ENCODE measurements at places on chromosomes 1 and 21.

DNA sequence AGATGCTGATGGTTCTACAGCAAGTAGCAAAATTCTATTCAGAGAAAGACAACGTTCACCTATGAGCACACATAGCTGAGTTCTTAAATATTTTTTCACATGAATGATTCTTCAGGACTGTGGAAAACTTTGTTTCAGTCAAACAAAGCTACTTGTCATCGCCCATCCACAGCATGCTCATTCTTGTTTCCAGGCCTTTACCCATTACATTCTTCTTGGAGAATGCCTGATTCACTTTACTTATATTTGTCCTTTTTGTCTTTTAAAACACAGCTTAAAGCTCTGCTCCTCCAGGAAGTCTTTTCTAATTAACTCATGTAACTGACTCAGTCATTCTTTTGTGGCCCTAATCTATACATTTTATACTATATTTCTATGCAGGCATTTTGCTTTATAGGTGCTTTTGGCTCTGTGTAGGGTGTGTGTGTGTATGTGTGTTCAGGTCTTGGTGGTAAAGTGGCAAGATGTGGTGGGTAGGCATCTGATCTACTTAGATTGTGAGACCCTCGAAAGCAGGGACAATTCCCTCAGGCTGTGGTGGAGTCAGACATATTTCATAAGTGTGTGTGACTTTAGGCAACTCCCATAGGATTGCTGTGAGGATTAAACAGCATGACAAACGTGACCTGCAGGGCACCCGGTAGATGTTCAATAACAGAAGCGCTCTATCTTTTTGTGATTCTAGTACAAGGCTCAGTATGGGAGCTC, 11.8 kb upstream of the MARK1 start:
- DNase-seq: no peak

GRCh38 chr1:245256528-245256927, 101.7 kb downstream of the KIF26B start:
- DNase-seq: no peak

DNA sequence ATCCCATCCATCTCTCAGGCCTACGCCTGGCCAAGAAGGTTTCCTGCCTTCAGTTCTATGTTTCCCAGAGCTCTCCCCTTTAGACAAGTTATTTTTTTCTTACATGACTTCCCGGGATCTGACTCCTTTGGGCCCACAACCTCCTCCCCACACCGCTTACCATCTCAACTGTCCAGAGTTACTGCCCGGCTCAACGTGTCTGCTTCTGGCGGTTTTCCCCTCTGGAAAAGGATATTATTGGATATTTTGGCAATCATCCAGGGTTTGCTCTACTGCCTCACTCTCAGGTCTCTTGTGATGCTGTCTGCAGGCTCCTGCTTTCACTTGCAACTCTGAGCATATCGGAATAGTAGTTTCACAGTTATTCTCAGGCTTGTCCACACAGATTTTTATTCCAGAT, 318.2 kb upstream of the CAMK1G start:
- DNase-seq: no peak

GRCh38 chr1:162966613-162967012, 102.5 kb upstream of the RGS4 start:
- DNase-seq: no peak

DNA sequence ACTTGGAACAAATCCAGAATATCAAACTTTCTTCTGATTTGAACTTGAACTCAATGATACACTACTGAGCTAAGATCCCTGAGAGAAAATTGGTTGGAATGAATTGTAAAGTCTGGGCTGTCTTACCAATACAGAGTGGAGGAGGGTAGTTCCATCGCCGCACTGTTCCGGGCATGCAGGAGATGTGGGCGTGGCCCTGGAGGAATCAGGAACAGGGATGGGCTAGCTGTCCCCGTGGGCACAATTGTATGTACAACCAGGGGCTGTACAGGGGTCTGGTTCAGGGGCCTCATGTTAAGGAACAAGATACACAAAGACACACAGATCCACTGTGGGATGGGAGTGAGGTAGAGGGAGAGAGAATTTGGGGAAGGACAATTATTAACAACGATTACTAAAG, 144.3 kb downstream of the ZSCAN20 start:
- no peak for DNase-seq

DNA sequence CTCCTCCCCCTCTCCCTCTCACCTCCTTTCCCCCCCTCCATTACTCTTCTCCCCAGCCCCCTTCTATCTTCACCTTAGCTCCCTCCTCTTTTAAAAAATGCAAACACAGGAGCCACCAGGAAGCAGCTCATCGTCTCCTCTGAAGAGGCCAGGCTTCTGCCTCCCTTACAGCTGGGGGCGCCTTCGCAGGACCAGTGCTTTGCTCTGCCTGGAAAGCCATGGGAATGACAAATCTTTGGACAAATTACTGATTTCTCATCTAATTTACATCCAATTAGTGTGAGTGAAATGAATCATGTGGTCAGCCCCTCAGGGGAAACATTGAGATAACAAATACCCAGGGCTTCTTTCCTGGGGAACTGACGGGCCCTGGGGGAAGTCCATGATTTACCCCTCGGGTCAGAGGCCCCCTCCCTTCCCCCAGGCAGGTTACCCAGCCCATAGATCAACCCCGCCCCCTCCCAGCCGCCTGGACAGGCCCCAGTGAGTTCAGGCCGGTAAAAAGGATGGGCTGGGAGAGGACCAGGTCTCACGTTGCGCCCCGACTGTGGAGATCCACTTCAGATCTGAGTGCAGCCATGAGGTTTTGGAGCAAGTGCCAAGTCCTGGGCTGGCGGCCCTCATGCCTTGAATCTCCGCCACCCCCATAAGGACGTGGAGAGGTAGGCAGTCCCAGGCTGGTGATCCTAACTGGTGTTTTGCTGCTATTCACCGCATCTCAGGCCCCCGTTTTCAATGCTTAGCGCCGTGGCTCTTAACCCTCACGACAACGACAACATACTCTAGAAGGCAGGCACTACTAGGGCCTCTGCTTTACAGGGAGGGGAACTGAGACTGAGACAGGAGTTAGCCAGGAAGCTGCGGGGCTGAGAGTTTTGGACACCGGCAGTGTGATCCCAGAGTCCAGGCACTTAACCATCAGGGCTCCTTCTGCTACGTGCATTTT, 300.8 kb downstream of the RRAGC start:
- DNase-seq: no peak

GRCh38 chr1:207821464-207822045, 69.7 kb downstream of the CD46 start:
- no peak for DNase-seq

GRCh38 chr1:88892357-88892877, 1.1 kb upstream of the GTF2B start:
- DNase-seq: peak; percentile 55

DNA sequence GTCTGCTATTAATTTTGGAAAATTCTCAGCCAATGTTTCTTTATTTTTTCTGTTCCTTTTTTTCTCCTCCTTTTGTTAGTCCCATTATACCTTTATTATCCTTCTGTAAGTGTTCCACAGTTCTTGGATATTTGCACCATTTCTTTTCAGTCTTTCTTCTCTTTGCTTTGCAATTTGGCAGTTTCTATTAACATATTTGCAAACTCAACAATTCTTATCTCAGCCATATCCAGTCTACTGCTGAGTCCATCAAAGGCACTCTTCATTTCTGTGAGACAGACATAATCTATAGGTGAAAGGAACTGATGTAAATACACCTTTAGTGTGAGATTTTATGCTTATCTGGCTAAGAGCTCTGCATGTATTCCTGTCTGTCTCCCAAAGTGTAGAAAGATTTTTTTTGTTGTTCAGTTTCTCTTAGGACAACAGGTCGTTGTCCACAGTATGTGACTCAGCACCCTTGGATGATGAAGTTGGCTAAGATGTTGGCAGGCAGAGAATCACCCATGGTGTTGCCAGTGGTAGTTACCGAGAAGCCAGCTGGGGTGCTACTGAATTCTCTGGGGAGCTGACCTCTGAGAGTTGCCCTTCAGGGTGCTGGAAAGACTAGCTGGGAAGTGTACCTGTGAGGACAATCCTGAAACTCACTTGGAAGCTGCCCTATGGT, 38.4 kb downstream of the LEPR start:
- DNase-seq: no peak

DNA sequence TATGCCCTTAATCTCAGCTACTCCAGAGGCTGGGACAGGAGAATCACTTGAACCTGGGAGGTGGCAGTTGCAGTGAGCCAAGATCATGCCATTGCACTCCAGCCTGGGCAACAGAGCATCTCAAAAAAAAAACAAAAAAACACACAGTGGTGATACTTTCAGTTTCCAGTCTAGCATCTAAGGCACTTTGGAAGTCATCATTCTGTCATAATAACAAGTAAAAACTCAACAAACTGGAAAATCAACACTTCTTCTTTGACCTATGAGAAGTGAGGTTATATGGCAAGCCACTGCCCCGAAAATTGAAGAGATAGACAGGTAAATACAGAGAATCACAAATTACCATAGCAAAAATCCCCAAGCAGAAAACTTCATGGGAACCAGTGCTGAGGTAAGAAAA, 51.9 kb downstream of the IL12RB2 start:
- no peak for DNase-seq

- no peak for DNase-seq
These were observed 71.6 kb downstream of the CD2 start for GRCh38 chr1:116825720-116826438.

- no peak for DNase-seq
These were observed 839.9 kb downstream of the LTN1 start for GRCh38 chr21:28152732-28153131.

DNA sequence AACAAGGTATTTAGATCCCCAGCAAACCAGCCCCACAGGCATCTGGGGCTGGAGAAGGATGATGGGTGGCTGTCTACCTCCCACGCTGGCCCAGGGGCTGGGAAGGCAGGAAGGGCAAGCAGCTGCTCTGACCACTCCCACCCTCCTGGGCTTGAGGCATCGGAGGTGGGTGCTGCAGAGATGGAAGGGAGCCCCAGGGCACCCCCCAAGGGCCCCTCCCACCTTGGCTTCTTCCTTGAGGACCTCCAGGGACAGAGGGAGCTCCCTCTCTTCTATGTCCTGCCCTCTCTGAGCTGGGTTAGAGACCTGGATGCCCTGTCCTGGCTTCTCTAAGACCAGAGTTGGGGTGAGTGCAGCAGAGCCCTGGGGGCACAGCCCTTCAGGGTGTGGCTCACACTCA, 3.1 kb downstream of the CD52 start:
- no peak for DNase-seq

GRCh38 chr1:29914936-29915335, 678.6 kb downstream of the PTPRU start:
- no peak for DNase-seq

GRCh38 chr1:159076438-159077119, at the start of gene AIM2:
Gene AIM2, minus strand, starts transcription at chr1:159076766. Its CDS starts 3,267 bp downstream, at chr1:159073499.
- DNase-seq: peak; percentile 69

DNA sequence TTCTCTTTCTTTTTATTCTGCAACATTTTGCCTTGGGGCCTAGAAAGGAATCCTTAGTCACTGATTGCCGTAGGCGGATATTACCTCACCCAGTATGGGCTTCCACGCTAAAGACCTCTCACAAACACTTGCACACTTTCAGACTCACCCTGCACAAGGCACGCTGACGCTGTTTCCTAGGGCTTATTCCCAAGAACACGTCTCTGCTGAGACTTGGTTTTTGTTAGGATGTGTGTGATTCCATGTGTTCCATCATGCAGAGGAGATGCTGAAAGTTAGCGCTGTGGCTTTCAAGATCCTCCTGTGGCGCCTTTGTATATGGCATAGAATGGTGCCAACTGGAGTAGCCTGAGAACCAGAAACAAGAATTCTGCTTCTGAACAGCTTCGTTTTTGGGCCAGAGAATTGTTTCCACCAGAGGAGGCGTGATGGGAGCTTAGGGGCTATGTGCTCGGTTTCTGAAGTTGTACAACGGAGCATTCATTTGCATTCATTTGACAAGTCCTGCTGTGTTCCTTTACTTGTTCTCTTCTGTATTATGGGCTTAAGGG, 297.0 kb downstream of the DISC1 start:
- peak; percentile 36 for DNase-seq

DNA sequence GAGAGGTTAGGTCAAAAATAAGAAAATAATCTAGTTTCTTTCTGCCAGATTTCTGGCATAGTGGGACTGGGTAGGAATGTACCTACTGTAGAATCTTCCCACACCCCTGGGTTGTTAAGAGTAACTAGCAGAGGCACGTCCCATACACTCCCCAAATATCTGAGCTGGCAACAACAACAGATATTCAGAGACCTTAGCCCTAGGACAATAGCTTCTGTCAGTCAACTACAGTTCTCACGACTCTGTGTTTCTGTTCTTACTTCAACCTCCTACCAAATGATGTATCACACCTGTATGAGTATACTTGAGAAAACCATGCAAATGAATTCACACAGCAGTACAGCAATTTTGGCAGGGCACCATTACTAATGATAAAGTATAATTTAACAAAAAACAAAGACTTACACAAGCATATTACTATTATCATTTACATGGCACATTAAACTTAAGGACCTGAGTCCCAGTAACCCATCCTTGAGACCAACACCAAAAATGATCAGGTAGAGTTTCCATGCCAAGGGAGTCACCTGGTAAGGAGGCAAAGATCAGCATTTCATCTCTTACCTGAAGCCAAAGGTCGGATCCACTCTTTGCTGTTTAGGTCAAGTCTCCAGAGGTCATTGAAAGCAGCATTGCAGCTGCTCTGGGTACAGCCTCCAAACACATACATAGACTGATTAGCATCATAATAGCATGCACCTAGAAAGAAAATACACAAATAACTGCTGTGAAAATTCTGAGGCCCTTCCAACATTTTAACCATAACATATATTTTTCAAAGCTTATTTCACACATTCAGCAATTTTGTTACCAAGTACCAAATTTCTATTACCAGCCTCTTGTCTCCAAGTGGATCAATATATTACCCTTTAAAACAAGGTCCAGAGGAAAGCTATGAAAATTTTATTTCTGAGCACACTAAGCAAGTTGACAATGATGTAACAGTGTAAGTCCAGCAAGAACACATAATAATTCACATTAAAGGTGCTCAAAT, 57.5 kb upstream of the CPLANE2 start:
- no peak for DNase-seq

DNA sequence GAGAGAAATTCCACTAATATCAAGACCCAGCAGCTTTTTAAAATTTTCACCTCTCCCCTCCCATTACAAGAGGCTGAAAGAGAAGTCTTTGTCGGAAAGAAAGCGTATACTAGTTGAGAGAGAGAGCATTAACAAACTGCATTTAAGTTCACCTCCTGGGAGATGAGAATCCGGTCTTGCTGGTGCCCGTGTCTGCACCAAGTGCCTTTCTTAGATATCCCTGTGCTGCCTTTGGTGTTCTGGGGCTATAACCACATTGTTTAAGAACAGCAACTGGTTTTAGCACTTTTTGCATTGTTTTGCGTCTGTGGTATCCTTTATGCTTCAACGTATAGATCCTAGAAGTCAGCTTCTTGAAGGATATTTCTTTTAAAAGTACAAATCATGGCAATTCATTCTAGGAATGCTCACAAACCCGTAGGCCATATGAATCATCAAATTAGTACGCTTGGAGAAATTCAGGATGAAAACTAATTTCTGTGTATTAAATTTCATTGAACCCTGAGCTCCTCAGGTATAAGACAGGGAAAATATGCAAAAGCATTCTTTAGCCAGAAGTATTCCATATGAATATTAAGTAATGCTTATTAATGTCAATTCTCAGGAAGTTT, 3.4 kb upstream of the RPE65 start:
- DNase-seq: peak; percentile 47

GRCh38 chr1:99677416-99677815, 31.5 kb downstream of the PALMD start:
- DNase-seq: no peak

Data from EL (cell line).